Fibroblast of upper back skin (primary cell): ENCODE measurements at places on chromosomes 11 and 22.

GRCh38 chr11:86743223-86744118 is 56.9 kb upstream of the PRSS23 start:
- peak; percentile 99 for DNase-seq

DNA sequence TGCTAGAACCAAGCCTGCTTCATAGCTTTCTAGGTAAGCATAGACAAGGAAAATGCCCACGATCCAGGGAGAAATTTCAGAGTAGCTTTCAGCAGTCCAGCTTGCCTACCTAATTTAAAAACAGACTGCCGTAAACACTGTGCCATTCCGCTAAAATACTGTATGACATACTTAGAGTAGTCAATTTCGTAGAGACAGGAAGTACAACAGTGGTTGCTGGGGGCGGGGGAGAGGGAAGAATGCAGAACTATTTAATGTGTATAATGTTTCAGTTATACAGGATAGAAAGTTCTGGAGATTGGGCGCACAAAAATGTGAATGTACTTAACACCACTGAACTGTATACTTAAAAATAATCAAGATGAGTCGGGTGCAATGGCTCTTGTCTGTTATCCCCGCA is 56.7 kb downstream of the C11orf58 start:
- peak; percentile 21 for DNase-seq

DNA sequence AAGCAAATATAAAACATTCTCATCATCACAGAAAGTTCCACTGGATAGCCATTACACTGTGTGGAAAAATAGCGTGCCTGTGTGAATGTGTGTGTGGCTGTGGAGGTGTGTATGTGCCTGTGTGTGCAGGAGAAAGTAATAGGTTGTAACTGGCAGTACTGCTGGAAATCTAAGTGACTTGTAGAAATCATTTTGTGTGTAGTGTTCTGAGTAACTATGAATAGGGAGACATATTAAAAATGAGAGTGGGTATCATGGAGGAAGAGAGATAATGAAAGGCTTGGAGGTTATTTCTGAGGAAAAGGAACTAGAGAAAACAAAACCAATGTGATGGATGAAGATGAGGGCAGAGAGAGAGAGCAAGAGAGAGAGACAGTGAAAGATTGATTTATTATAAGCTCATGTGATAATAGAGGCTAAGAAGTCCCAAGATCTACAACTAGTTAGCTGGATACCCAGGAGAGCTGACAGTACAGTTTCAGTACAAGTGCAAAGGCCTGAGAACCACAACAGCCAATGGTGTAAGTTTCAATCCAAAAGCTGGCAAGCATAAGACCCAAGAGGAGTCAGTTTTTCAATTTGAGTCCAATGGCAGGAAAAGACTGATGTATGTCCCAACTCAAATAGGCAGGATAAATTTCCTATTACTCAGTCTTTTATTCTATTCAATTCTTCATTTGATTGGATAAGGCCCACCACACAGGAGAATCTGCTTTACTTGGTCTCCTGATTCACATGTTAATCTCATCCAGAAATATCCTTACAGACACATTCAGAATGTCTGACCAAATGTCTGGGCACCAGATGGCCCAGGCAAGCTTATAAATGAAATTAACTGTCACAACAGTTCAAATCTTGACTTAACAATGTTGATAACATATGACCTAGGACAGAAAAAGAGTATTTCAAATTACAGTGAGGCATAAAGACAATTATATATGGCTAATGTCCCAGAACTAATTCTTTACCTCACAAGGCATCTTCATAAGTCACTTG is 14.9 kb downstream of the KBTBD3 start:
- peak; percentile 3 for DNase-seq

- DNase-seq: no peak
Observed at GRCh38 chr11:27795955-27796861, 96.0 kb upstream of the BDNF start.

DNA sequence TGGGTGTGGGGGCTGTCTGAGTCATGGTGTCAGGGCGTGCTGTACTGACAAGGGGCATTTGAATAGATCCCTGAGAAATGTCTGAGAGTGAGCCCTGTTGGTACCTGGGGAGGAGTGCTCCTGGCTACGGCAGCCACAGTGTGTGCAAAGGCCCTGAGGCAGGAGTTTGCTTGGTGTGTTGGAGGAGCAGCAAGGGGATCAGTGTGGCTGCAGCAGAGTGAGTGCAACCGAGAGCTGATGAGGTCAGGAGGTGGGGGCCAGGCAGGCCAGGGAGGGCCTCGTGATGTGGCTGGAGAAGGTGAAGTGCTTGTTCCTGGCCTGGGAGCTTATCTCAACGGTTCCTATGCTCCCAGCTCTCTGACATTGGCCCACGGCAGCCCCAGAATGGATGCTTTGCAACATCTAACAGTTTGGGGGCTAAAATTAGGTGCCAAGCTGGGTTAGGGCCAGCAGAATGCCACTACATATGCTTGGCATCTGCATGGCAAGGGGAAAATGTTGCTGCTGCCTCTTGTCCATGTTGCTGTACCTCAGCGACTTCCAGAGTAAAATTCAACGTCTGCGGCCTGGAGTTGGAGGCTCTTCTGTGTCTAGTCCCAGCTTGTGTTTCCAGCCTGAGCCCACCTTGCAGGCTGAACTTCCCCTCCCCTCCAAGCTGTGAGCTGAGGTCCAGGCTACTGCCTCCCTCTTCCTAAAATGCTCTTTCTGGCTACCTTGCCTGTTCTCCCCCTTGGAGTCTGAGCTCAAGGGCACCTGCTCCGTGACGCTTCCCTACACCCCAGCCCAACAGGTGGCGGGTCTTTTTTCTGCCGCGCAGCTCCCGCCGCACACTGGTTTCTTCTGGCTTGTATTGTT is 48.2 kb upstream of the MYEOV start:
- no peak for DNase-seq
